ENCODE measurements at places on chromosomes 11 and 22.

GRCh38 chr11:117986981-117987574 lies 884 bp downstream of the IL10RA start:
- DNase-seq = no peak

DNA sequence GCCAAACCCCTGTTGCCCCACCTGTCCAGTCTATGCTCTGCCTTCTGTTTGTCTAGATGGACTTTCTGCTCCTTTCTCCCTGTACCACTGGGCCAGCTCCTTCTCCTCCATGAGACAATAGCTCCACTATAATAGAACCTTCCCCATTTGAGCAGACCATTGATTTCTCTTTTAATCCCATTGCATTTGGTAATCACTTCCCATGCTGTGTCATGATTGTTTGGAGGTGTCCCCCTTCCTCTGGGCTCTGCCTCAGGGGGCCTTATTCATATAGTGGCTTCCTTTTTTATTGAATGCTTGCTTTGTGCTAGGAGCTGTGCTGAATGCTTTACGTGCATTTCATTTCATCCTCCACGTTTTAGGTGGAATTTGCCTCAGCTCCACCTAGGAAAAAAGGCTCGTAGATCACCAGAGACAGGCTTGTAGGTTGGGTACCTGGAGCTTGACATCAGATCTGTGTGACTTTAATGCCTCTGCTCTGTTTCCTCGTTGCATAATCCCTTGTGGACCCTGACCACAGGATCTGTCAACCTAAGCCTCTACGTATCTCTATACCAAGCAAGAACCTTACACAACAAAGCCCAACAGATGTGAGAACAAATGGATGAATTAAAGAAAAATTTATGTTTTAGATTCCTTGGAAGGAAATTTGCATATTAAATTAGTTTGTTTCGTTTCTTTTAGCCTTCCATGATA lies 106.2 kb upstream of the RASSF10 start:
- DNase-seq = no peak

DNA sequence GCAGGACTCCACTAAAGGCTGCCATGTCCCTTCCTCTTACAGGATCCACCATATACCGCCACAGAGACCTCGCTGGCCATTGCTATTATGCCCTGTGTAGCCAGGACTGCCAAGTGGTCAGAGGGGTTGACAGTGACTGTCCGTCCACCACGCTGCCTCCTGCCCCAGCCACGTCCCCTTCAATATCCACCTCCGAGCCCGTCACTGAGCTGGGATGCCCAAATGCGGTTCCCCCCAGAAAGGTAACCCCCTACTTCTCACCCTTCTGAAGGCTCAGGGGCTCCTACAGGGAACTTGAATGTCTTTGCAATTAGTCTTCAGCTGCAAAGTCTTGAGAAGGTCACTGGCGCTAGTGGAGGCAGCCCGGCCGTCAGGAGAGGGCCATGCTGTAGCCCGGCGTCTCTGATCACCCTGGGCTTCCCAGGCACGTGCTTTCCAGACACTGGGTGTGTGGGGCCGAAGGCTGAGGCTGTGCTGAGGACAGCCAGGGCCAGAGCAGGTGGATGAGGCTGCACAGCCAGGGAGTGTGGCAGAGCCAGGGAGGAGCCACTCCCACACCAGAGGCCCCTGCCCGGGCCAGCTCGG lies 30.0 kb upstream of the MUC5B start:
- DNase-seq = no peak

GRCh38 chr11:65861165-65861505 lies 902 bp downstream of the MUS81 start:
- DNase-seq = no peak

GRCh38 chr11:117188620-117189081 lies 10.1 kb downstream of the SIDT2 start:
- DNase-seq = no peak

DNA sequence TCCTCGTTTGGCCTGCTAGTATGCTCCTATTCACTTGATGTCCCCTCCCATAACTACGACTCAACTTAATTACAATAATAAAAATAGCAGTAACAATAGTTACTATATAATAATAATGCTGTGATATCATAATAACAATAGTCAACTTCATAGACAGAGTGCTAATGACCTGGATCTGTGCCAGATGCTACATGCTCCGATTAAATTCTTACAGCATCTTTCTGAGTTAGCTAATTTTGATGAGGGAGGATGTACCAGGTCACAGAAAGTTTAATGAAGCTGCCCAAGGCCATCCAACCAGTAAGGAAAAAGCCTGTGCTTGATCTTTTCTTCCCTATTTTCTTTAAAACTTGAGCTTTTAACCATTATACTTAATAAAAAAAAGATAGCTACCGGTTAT lies 413.4 kb upstream of the LRRC4C start:
- DNase-seq = no peak

GRCh38 chr11:22539821-22540256 lies 85.8 kb downstream of the FANCF start:
- DNase-seq = no peak

GRCh38 chr22:17638182-17638431 lies 450 bp upstream of the BCL2L13 start:
- no peak for DNase-seq

DNA sequence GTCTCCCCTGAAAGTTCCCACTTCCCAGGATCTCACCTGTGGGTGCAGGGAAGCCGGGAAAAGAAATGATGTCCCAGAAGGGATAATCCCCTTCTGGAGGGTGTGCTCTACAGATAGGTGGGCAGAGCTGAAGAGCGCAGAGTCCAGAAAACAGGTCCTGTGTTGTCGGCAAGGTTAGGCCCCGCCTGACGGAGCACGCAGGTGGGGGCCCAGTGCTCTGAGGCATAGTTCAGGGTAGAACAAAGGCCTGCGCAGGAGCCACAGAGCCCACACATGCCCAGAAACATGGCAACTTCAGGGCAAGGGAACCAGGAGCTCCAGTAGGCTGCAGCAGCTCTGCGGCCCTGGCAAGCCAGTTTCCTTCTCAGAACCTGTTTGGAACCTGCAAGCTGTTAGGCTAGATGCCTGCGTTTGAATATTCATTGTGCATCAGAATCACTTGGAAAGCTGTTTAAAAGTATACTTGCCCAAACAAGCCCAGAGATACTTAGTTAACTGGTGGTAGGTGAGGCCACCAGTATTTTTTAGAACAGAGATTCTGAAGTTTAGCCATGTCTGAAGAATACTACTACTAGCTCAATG lies 386.6 kb downstream of the BUD13 start:
- no peak for DNase-seq

DNA sequence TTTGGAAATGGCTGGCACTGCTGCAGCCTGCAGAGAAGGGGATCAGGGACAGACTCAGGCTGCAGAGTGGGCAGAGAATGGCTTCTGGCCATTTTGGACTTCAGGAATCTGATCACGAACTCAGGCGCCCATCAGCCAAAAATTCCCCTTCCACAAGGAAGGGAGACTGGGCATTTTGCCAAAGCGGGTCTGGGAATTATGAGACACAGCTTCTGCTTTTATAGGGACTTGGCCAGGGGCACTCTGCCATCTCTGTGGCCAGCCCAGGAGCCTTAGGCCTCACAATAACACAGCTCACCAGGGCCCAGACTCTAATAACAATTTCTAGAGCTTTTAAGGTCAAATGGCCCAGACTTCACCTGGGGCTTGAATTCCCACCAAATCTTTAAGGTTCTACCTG lies 74.7 kb downstream of the CHST1 start:
- no peak for DNase-seq

DNA sequence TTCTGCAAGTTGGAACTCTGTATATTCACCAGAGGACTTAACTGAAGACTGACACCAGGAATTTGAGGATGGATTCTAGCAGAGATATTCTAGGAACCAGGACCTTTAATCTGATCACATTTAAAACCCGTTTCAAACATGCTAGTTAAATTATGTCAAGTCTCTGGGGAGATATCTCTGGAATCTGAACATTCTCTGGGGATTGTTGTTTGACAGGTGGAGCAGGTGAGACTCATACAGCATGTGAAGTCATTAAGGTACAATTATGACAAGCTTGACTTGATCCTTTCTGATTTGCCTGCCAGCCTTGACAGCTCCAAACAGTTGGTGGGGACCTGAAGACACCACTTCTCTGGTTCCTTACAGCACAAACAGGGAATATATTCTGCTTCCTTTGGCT lies 100.3 kb downstream of the FAT3 start:
- DNase-seq = no peak

- no peak for DNase-seq
Measured at GRCh38 chr11:103494491-103494890, 385.3 kb downstream of the DYNC2H1 start.

- DNase-seq = peak; percentile 26
Measured at GRCh38 chr22:38505541-38506117, 482 bp downstream of the DDX17 start.

DNA sequence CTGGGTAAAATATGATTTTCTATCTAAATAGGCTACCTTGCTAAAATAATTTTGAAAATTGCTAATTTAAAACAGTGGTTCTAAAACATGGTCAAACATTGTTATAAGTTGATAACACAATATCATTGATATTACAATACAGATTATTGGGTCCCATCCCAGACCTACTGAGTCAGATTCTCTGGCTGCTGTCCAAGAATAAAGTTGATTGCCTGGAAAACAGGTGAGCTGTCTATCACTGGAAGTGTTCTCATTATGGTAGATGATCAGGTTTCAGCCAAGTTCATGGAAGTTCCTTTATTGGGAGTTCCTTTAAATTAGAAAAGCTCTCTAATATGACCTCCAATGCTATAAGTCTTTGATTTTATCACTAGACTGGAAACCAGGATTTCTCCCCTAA lies 52.3 kb downstream of the SC5D start:
- DNase-seq = no peak

- no peak for DNase-seq
Measured at GRCh38 chr11:116226731-116227130, 546.1 kb downstream of the BUD13 start.

GRCh38 chr11:124768914-124769313 lies 6.8 kb upstream of the ESAM start:
- DNase-seq = no peak

DNA sequence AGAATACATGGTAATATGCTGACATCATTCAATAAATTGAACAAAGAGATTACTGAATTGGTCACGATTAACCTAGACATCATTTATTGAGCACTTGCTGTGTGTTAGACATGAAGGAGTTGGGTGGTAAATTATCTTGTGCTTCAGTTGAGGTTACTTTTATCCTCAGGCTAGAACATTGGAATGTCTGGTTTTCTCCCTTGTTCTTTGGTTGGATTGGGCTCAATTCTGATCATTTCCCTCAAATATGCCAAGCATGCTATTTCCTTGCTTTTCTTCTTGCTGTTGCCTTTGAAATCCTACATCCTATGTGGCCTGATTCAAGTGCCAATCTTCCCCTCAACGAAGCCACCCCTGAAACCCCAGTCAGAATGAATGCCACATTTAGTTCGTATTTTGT lies 65.8 kb downstream of the DEUP1 start:
- no peak for DNase-seq

- DNase-seq = no peak
Measured at GRCh38 chr22:30665786-30666185, 1.9 kb downstream of the DUSP18 start.

DNA sequence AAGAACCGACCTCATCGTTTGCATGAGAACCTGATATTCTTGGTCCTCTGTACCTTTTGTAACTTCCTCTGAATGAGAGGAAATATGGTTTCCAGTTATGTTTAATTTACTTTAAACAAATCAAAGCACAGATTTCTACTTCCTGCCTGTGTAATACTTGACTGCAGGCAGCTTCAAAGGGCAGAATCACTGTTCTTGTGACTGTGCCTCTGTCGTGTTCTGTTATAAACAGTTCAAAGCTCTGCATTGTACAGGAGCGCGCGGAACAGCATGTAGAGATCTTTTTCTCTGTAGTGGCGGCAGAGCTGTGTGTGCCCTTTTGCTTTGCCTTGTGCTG lies 73.2 kb upstream of the CLDN5 start:
- DNase-seq = peak; percentile 13

- no peak for DNase-seq
Measured at GRCh38 chr22:20428496-20429253, 8.9 kb downstream of the SCARF2 start.

DNA sequence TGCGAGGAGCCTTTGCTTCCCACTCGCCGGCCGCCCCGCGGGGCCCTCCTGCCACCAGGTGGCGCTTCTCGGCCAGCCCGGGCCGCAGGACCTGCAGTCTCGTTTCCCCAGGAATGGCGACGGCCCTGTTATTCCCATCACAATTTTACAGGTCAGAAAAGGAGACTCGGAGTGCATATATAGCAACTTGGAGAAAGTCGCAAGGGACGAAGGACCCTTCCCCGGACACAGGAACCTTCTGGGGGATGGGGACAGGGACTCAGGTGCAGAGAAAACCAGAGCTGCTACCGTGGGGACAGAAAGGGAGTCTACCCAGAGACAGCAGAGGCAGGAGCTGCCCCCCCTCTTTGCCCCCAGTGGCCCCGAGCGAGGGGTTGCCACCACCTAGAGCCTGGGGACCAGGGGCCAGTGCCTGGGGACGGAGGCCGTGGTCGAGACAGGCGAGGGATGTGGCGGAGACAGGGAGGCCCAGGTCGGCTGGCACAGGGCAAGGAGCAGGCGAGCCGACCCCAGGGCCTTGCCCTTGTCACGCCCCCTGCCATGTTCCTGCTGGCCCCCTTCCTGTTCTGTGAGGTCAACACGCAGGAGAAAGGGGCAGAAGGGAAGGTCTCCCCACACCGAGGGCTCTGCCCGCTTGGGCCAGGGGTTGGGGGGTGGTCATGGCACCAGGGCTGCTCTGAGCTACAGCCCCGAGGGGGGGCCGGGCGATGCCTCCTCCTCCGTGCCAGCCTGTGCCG lies 3.5 kb upstream of the KRTAP5-6 start:
- DNase-seq = peak; percentile 39

- no peak for DNase-seq
Measured at GRCh38 chr11:29584342-29584741, 432.5 kb downstream of the KCNA4 start.

DNA sequence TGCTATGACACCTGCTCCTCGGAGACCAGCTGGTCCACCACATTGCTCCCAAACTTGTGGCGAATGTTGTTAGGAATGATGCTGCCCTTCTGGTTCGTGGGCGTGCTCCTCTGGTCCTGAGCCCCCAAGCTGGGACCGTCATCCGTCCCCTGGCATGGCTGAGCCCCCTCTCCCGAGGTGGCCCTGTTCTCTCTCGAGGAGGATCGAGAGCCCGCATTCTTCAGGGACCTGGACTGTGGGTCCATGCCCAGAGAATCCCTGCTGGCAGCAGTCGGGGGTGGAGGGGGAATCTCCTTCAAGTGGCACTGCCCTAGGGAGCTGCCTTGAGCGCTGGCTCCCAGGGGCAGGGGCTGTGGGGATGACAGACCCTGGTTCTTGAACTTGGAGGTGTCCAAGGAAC lies 17.4 kb downstream of the TST start:
- no peak for DNase-seq

Measured in activated CD8-positive, alpha-beta memory T cell treated with anti-CD3 and anti-CD28 coated beads for 4 hours (primary cell).